Stimulated activated CD4-positive, alpha-beta T cell treated with anti-CD3 and anti-CD28 coated beads, Interleukin-1b, Interleukin-23, amount 100 ng/mL, for 4 hours (primary cell): ENCODE measurements at places on chromosomes 13 and 19.

GRCh38 chr19:47824396-47824795 is 2.7 kb downstream of the CRX start:
- DNase-seq = no peak

DNA sequence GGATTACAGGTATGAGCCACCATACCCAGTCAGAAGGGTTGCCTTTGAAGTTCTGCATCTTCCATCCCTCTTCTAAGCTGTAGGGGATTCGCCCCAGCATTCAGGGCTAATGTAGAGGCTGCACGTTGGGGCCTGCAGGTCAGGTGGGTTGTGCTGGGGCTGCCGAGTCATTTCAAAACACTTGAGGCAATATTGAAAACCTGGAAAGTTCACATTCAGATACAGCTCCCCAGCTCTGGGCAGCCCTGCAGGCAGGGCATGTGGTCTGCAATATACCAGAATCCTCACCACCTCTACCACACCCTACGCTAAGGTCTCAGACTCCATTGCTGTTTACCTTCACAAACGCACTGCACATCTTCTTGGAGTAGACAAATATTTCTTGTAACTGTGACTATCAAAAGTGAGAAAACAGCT is 24.6 kb downstream of the CCNE1 start:
- no peak for DNase-seq

DNA sequence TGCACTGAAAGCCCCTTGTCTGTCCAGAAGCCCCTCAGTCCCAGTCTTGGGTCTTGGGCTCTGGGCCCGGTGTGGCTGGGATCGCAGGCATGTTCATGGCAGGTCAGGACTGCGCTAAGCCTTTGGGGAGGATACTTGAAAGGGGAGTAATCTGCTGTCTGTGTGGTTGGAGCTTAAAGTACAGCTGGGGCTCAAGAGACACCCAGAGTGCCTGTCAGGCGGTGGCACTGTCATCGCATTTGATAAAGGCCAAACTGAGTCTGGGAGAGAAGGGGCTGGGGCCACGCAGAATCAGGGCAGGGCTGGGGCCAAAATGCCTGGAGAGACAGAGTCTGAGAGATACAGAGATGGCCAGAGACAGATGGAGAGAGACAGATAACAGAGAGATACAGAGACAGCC is 4.2 kb upstream of the CILP2 start:
- DNase-seq = no peak

DNA sequence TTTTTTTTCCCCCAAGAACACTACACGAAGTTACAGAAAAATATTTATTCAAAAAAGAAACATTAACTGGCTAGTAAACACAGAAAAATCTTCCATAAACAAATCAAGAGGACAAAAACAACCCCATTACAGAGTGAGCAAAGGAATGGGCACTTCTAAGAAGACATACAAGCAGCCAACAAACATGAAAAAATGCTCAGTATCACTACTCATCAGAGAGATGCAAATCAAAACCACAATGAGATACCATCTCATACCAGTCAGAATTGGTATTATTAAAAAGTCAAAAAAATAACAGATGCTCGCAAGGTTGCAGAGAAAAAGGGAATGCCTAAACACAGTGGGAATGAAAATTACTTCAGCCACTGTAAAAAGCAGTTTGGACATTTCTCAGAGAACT is 131.7 kb downstream of the UGGT2 start:
- no peak for DNase-seq

DNA sequence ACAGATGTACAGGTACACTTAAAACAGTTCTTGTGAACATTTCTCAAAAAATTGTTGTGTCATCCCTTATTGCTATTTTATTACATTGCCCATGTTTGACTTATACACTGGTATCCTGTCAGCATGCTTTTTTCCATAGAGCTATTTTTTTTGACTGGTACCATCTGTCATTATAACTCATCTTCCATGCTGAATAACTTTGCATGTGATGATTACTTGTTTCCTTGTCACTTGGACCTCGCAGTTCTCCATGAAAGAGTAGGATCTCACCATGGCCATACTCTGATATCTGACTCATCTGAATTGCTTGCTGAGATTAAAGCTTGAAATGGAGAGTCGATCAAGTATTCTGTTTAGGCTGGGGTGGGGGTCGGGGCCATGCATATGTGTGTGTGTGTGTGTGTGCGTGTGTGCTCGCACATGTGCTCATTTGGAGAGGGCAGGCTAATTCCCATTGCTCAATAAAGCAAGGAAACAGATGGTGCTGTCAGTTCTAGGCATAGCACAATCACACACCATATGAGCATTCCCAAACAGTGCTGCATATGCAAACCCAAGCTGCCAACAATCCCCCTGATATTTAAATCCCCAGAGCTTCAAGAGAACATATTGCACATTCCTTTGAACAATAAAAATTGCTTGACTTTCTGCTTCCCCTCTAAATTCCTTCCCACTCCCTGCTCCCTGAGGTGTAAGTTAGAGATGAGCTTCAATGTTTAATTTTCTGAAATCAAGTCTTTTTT is 62.9 kb downstream of the NHLRC3 start:
- DNase-seq = no peak

GRCh38 chr19:50490411-50490811 is 13.8 kb upstream of the GARIN5A start:
- DNase-seq = no peak

GRCh38 chr19:29714371-29714952 is 599 bp downstream of the C19orf12 start:
- peak; percentile 48 for DNase-seq

GRCh38 chr13:95113601-95114000 is 187.7 kb downstream of the ABCC4 start:
- DNase-seq = no peak

DNA sequence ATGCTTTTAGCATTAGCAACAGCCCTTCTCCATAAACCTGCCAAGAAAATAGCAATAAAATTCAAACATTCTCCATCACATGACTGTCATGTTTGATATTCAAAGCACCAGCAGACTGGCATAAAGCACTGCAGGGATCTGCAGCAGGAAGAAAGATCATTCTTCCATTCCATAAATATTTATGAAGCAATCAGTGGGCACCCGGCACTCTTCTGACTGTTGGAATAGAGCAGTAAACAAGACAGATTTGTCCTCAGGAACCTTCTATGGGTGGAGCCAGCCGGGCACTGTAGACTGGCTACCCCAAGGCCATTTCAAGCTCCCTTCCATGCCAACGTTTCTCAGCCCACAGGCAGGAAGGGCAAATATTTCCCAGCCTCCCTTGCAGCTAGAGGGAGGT is 25.5 kb downstream of the PLA2G4C start:
- no peak for DNase-seq

DNA sequence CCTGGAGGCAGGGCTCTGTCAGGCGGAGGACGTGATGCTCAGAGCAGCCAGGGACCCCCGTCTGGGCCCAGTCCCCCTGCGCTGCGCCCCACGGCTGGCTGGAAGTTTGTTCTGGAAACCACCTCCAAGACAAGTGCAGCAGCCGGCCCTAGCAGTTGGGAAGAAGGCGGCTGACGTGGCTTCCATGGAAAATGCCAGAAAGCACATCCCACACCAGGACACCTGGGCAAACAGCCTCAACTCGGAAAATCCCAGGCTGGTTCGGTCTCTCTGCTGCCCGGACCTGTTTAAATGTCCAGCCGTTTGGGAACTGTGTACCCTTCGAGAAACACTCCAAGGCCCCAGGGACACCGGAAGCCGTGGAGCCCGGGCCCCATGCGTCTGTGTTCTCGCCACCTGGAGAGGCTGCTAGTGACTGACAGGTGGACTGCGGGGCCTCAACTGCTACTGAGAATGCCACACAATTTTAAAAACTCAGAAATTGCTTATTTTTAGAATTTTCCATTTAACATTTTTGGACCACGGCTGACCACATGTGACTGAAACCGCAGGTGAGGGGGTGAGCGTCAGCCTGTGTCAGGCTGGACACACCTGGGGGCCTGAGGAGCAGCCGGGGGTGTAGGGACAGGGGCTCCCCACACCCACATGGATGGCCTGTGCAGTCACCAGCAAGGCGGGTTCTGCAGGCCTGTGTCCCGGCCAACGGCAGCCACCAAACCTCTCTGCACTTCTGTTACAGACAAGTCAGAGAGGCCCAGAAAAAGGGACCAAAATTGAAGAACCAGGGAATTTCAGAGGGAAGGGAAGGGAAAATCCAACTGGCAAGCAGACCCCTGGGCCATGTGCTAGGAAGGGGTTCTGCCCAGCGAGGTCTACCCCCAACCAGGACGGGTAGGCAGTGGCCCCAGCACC is 31.7 kb downstream of the RASA3 start:
- no peak for DNase-seq

DNA sequence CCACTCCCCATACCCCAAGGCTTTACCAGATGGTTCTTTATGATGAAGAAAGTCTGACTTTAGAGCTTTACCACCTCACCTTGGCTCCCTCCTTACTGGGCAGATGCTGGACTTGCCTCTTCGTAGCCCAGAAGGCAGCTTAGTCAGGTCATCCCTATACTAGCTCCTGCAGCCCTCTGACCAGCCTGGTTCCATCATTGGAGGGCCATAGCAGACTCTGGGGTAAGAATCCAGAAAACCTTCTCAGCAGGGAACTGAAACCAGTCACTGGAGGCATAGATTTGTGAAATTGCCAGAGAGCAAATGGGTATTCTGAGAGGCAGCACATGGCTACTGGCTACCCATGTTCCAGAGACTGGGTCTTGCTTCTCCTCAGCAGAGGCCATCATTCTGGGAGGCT is 21.8 kb upstream of the ZNF492 start:
- no peak for DNase-seq

DNA sequence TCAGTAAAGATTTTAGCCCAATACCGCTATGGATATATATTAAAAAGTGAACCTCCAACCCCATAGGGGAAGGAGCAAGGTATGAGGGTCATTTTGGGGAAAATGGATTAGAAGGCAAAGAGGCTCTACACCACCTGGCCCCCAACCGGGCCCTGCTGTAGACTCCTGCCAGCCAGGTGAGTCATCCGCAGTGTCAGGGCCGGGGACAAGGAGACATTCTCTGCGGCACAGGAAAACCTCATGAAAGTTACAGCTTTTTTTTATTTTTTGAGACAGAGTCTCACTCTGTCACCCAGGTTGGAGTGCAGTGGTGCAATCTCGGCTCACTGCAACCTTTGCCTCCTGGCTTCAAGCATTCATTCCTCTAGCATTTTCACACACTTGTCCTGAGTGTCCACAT is 32.0 kb downstream of the ZFR2 start:
- no peak for DNase-seq

- no peak for DNase-seq
Measured at GRCh38 chr19:39401070-39401548, 5.5 kb upstream of the ZFP36 start.

GRCh38 chr13:30418075-30418716 is 4.1 kb upstream of the UBE2L5 start:
- no peak for DNase-seq

DNA sequence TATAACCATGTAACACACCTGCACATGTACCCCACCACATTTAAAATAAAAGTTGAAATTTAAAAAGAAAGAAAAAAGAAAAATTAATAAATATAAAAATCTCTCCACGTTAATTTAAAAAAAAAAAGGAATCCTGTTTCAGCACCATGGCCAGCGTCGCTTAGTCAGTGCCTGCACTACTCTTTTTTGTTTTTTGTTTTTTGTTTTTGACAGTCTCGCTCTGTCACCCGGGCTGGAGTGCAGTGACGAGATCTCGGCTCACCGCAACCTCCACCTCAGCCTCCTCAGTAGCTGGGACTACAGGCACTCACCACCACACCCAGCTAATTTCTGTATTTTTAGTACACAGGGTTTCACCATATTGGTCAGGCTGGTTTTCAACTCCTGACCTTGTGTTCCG is 835.9 kb downstream of the UQCRFS1 start:
- no peak for DNase-seq

GRCh38 chr13:67071918-67072598 is 158.1 kb downstream of the PCDH9 start:
- no peak for DNase-seq

DNA sequence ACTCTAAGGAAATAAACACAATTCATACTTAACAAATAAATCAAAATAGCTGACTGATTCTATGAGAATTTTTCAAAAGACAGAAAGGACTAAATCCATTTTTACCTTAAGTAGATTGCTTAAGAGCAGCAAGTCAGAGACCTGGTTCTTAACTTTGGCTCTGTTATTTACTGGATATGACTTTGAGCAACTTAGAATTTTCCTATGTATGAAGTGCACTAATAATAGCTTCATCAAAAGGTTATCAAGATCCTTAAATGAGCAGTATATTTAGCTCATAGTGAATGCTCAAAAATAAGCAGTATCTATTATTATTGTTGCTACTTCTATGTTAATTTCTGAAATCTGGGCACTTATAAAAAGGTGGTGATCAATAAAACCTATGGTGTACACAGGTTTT is 95.3 kb downstream of the POSTN start:
- DNase-seq = no peak

- no peak for DNase-seq
Measured at GRCh38 chr13:47252627-47253026, 355.8 kb upstream of the HTR2A start.

DNA sequence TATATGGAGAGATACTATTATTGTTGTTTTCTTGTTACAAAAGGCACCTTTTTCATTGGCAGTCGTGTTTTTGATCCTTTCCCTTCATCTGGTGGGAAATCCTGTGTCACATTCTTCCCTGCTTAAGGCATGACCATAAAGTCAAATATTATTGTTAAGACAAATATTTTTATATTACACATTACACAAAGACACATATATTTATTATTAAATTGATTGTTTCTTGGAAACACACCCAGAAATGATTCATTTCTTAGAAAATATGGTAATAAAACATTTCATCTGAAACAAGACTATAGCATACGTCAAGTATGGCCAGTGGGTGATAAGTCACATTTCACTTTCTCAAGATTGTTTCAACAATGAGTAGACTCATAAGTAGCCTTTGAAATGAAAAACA is 77.3 kb downstream of the KCTD12 start:
- DNase-seq = no peak

DNA sequence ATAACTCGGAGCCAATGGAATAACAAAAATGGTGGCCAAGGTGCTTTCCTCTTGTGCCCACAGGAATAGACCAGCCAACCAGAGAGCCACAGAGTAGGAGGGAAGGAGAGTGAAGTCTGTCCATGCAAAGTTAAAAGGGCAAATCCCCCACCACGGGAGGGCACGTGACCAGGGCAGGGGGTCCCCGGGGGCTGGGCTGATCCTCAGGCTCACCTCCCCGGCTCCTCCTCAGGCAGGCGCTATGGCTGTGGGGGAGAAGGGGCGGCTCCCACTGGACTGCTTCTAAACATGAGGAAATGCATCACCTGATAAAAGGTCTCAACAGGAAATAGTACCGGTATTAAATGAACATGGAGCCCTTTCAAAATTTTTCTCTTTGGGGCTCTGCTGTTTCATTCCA is 73.2 kb upstream of the SLC15A1 start:
- DNase-seq = no peak
